ENCODE measurements at places on chromosomes 5 and 9.

- DNase-seq: no peak
These were observed 56.7 kb upstream of the FST start for GRCh38 chr5:53423724-53424123.

DNA sequence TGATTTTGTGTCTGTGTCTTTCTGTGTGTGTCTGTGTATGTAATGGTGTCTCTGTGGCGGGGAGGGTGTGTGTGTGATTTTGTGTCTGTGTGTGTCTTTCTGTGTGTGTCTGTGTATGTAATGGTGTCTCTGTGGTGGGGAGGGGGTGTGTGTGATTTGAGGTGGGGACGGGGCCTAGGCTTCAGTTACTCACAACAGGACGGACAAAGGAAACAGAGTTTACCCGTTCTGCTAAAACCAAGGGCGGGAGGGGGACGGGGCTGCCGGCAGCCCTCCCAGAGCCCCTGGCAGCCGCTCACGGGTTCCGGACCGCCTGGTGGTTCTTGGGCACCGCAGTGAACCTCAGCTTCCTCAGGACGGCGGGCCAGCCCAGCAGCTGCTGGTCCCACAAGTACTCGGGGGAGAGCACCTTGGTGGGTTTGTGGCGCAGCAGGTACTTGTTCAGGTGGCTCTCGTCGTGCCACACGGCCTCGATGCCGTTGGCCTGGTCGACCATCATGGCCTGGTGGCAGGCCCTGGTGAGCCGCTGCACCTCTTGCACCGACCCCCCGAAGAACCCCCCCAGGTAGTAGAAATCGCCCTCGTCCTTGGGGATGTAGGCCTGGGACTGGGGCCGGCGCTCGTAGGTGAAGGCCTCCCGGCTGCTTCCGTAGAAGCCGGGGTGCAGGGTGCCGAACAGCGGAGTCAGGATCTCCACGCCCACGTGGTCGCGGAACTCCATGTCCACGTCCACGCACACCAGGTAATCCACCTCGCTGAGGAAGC is 19.4 kb downstream of the ABO start:
- no peak for DNase-seq

DNA sequence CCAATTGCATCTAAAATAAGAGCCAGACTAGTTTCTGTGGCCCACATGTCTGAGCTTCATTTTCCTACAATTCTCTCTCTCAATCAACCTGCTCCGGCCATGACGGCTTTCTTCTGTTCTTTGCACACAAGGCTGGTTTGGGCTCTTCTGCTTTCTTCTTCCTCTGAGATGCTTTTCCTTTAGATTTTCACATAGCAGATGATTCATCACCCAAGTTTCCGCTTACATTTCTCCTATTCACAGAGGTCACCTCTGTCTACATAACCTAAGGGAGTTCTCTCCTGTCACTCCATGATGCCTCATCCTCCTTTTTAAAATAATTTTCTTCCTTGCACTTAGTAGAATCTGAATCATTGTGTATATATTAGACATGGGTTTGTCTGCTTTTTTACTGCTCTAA is 334.6 kb upstream of the TUSC1 start:
- no peak for DNase-seq

DNA sequence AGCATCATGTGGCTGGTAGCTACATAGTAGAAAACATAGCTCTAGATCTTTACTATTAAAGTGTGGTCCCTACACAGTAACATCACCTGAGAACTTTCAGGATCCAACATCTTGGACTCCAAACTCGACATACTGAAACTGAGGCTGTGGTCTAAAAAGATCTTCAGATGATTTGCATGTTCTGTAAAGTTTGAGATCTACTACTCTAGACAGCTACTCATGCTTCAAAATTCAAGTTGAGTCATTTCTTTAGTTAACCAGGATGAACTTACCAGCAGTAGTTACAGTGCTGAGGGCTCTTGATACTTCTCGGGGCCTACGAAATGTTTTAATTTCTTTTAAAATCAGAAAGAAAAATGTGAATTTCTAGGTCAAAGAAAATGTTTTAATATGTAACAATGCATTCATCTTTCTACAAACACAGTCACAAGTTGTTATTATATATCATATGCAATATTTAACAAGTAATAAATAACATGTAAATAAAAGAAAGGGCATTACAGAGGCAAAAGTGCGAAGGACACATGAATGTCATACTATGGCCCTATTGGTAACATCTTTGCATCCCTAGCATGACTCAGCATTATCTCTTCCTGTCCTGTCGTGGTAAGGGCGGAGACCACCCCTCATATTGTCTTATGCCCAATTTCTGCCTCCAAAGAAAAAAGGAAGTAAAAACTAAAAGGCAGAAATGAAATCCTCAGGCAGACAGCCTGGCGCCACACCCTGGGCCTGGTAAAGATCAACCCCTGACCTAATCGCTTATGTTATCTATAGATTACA is 563.9 kb upstream of the TLE4 start:
- DNase-seq: no peak

- no peak for DNase-seq
These were observed 39.9 kb downstream of the ATG10 start for GRCh38 chr5:82011761-82012160.

DNA sequence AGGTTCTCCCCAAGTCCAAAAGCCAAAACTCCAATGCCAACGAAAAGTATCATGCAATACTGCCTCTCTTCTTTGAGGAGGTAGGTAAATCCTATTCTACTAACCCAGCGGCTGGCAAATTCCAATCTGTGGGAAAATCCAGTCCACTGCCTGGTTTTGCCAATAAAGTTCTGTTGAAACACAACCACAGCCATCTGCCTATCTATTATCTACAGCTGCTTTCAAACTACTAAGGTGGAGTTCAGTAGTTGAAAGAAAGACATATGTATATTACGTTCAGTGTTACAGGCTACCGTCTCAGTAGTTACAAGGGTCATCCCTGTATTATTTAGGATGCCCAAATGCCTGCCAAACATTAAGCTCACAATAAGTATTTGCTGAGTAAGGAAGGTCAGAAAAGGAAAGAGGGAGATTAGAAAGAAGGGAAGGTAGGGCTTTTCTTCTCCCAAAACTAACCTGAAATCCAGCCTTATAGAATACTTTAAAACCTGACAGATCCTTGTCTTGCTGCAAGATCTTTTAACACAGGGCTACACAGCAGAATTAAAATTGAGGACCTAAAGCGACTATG is 16.2 kb downstream of the ARL15 start:
- no peak for DNase-seq

- no peak for DNase-seq
These were observed 3.1 kb downstream of the MRPS2 start for GRCh38 chr9:135503371-135504261.

DNA sequence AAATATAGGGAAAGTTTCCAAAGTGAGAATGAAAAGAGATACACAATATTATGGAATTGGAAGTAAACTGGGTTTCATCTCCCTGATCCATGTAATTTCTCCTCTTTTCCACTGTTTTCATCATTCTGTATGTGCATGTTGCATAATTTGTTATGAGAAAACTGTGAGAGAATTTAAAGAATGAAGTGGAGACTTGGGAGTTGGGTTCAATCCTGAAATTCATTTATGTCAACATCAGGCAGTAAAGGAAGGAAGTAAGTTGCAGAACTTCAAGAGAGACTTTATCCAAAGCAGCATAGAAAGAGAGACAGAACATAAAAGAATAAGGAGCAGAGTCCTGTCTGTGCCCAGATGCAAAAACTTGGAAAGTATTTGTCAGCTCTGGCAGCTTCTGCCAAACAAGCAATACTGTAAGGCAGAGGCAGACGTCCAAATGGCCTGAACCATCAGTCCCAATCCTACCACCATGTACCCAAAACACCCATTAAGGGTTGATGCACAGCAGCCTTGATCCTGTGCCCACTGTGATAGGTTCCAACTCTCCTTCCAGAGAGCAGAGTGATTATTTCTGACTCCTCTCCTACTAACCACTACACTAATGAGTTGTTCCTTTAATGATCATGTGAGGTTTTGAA is 425.3 kb upstream of the CDH6 start:
- DNase-seq: no peak

- no peak for DNase-seq
These were observed 89.7 kb downstream of the PDE6A start for GRCh38 chr5:149854866-149855265.

GRCh38 chr9:131624636-131625507 is 79.5 kb downstream of the PRRT1B start:
- DNase-seq: no peak

DNA sequence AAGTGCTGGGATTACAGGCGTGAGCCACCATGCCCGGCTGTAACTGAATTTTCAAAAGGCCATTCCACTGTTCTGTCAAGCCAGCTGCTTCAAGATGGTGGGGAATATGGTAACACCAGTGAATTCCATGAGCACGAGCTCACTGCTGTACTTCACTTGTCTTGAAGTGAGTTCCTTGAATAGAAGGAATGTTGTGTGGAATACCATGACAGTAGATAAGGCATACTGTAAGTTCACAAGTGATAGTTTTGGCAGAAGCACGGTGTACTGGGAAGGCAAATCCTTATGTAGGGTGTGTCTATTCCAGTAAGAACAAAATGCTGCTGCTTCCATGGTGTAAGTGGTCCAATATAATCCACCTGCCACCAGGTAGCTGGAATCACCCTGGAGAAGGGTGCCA is 6.6 kb upstream of the PRXL2C start:
- no peak for DNase-seq

DNA sequence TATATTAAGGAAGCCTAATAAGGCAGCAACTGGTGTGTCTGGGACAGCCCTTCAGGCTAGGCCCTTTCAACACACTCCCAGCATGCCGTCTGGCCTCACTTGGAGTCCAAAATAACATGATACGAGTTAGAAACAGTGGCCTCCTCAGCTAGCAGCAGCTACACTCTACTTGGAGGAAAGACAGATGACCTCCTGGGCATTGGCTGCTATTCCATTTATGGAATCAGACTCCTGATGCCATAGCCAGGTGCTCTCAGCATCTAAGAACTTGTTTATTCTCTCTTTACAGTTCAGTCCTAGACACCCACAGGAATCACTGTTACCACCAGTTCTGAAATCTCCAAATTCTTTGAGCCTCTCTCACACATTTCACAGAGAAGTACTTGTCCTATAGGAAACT is 31.8 kb downstream of the RUSC2 start:
- DNase-seq: no peak

DNA sequence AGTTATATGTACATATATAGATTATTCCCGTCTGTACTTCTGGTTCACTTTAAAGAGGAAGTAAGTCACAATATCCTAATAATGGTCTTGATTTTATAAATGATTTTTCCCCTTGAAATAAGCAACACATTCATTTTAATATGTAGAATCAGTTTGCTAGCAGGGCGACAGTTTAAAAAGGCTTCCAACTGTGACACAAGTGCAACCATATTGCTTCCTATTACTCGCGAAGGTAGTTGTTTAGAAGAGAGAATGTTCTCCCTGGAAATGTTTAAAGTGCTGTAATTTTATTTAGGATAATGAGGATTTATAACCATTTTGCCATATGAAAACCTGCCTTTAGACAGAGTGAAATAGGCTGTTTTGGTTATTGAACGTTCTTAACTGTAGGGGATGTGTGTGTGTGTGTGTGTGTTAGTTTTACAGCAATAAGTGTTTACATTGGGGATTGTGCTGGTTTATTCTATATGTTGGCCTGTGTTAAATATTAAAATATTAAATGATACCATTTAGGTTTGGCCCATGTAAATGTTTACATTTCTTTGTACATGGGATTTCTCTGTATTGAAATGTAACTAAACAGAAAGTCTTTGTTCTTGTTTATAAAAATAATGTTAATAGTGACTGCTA is 138.3 kb downstream of the PBX3 start:
- DNase-seq: no peak

GRCh38 chr5:156119692-156120091 is 207.3 kb upstream of the SGCD start:
- no peak for DNase-seq

DNA sequence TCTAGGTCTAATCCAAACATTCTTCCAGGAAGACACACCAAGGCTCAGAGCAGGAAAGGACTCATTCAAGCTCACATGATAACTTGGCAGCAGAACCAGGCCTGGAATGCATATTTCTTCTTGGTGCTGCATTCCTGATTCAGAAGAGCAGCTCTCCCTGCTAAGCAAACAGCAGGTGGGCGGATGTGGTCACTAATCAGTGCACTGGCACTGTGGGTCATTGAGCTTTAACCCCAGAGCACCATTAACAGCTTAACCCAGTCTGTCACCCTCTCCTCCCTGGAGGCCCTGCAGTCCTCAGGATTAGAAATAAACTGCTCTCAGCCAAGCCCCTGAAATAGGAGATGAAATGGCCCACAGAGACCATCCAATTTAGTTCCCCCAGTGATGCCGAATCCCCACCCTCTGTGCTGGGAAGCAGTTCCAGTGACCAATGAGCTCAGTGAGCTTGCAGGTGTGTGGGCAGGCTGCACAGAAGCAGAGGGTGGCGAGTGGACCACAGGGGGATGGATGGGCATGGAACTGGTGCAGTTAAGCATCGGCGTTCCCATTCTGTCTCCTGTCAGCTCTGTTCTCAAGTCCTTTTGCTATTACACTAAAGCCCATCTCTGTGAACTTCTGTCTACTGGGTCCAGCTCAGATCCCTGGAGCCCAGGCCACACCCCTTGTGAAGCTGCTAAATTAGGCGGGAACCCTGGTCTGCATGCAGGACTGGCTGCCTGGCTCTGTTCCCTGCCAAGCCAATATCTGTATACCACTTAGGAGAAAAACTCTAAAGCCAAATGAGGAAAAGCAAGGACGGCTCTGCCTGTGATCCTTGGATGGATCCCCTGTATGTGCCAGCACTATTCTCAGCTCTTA is 16.6 kb upstream of the MEGF9 start:
- no peak for DNase-seq

GRCh38 chr5:180289433-180289832 is 2.5 kb downstream of the MAPK9 start:
- no peak for DNase-seq

DNA sequence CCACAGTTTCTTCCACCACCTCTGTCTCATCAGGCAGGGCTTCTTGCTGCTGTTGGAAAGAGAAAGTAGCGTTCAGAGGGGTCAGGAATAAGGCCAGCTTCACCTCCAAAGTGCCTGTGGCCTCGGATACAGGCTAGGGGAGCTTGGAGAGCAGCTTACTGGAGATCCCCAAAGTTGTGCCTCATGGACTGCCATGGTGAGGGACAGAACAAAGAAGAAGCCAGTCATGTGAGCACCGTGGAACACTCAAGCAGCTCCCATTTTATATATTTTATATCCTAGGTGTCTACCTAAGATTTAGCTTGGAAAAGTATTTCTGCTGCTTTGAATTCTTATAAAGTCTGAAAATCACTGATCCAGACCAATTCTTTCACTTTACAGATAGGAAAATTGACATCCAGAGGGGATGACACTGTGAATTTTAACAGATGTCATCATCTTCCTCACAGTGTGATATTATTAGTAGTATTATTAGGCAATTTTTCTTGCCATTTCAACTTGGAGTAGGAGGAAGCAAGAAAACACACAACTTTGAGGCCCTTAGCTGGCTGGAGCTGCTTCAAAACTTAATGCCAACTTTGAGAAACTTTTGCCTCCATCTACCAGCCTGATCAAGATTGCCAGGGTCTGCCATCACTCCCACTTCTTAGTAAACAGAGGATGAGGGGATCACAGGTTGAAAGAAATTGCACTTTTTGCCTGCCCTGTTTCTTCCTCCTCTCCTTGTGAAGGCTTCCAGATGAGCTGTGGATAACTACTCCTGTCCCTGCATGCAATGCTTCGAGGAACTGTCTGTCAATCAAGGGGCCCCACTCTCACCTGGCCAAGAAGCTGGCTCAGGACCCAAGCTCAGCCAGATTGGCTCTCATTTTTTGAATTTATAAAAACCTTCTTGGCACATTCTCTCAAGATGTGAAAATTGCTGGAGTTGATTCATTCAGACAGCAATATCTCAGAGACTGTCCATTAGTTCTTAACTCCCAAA is 11.8 kb downstream of the SPARC start:
- no peak for DNase-seq

GRCh38 chr5:79088507-79088906 is 18.9 kb downstream of the BHMT2 start:
- no peak for DNase-seq
